ENCODE measurements at places on chromosomes 7 and 10. TPM values are rescaled to one million over a fixed set of nuclear protein-coding genes. Genes with fewer than 3 reads are reported as not detected.

- DNase-seq: no peak
Observed at GRCh38 chr7:119472408-119473038, 800.5 kb upstream of the KCND2 start.

C7orf57 gene
- total RNA-seq: 0.42 TPM

GRCh38 chr10:49615721-49616120 is 1.9 kb downstream of the CHAT start:
- no peak for DNase-seq

- no peak for DNase-seq
Observed at GRCh38 chr7:97697396-97697795, 34.5 kb upstream of the TAC1 start.

GRCh38 chr7:966291-967069 is 8.9 kb downstream of the COX19 start:
- DNase-seq: no peak

DNA sequence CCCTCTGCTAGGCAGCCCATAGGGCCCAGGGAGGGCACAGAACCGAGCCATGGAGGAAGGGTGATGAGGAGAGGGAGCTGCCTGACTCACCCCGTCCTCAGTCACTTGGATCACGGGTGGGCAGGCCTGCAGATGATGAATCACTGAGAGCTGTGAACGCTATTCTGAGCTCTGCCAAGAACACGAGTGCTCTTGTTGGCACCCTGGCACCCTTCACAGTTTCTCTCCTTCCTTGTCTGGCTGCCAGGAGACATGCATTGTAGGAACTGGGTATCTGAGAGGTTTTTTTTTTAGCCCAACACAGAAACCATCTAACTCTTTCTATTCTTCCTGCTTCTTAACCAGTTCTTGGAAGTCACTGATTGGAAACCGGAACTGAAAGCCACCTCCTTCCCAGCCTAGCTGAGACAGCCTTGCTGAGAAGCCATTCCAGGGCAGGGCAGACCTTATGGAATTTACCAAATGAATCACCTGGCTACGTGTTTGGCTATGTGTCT is 82.1 kb downstream of the SLC37A3 start:
- DNase-seq: peak; percentile 78

CALHM1 gene
- total RNA-seq: not detected

- no peak for DNase-seq
Observed at GRCh38 chr7:55475855-55476803, 96.2 kb downstream of the VOPP1 start.

DNA sequence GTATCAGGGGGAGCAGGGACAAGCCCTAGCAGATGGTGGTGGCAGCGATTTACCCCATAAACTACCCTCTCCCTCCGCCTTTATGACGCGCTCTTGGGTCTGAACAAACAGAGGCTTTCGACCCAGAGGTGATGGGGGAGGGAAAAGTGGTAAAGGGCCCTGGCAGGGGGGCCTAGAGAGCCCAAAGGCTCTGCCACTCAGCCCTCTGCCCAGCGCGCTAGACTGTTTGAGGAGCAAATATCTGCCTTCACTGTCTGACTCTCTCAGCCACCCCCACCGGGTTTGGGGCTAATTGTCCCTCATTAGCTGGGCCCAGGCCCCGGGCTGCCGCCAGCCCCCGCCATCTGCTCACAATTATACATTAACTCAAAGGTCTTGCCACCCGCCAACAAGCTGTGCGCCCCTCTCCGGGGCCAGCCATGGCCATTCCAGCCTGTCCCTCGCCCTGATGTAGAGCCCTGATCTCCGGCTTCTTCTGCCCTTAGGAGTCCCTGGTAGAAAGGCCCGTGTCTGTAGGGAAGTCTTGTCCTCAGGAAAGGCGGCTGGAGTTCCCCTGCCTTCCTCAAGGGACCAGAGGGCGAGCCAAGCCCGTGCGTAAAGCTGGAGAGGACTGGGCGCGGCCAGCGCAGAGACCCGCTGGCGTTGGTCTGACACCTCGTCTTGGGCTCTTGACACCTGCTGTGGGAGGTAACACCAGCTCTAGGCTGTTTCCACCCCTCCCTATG is 1.9 kb upstream of the PAX4 start:
- DNase-seq: no peak

- DNase-seq: no peak
Observed at GRCh38 chr10:6255548-6256061, 52.9 kb downstream of the PFKFB3 start.

DNA sequence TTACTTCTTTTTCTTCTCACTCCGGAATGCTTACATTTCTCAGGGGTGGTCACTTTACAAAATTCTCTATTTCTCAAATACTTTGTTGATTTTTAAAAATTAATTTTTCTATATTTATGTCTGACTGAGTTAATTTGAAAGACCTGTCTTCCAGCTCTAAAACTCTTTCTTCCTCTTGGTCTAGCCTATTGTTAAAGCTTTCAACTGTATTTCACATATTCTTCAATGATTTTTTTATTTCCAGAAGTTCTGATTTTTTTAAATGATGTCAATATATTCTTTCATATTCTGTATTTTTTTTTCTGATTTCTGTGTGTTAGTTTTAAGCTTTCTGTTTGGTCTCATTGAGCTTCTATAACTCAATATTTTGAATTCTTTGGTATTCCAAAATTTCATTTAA is 27.3 kb upstream of the AKR1C2 start:
- no peak for DNase-seq

PIK3AP1 gene
- total RNA-seq: 3.3 TPM

DNA sequence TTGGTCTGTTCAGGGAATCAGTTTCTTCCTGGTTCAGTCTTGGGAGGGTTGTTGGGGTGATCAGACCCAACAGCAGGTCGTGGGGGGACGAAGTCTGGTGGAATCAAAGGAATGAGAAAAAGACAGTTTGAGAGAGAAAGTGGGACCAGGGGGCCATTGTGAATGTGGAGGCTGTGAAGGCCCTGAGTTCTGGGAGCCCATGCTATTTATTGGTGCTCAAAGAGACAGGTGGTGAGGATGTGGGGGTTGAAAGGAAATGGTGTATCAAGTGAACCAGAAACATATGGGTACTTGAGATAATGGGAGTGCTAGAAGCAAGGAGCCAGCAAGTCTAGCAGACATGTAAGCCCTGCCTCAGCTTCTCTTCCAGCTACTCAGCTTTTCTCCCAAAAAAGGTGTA is 84.1 kb downstream of the CCSER2 start:
- DNase-seq: no peak

GRCh38 chr7:101861218-101861775 is 43.9 kb downstream of the CUX1 start:
- DNase-seq: no peak

- no peak for DNase-seq
Observed at GRCh38 chr10:88127269-88127668, 263.8 kb downstream of the PTEN start.

DNA sequence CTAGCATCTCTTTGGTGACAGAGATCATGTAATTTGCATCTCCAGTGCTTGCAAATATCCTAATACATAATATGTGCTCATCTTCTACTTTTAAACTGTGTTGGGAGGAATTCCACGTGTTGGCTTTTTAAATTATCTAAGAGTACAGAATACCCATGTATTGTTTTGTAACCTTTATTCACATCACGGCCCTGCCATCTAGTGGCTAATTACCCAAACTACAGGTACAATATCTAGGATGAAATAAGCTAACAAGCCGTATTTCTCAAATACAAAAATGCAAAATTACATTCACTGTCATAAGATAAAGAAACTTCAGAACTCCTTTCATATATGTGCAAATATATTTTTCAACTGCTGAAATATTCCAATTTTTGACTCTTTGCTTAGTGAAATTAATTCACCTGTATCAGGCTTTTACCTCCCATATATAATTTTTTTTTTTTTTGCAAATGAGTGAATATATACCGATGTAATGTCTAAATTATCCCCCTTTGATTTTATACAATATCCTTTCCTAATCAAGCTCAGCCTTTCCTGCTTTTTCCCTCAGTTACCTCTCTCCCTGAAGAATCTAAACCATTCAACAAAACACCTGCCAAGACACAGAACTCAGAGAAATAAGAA is 30.3 kb upstream of the LSM8 start:
- no peak for DNase-seq

GRCh38 chr7:148014541-148014940 is 576.0 kb upstream of the C7orf33 start:
- no peak for DNase-seq

DNA sequence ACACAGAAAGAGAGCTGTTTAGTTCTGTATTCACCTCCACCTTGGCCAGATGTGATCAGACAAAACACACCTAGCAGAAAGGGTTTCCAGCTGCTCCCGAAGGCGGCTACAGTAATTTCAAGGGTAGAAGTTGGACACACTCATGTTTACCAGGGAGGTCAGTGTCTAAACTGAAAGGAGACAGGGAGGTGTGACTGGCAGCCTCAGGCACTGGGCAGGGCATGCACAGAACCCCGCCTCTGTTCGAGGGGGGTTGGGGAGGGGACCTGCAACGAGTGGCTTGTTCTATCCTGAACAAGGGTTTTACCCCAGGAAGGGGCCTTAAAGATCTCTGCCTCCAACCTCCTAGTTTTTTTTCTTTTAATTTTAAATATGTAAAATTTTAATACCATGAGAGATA is 49.6 kb downstream of the BPGM start:
- DNase-seq: no peak

DNA sequence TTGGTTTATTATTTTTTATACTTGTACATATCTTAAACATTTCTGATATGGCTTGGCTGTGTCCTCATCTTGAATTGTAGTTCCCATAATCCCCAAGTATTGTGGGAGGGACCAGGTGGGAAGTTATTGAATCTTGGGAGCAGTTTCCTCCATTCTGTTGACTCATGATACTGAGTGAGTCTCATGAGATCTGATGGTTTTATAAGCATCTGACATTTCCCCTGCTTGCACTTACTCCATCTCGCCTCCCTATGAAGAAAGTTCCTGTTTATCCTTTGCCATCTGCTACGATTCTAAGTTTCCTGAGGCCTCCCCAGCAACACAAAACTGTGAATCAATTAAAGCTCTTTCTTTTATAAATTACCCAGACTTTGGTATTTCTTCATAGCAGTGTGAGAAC is 207.7 kb downstream of the TPK1 start:
- DNase-seq: no peak

DNA sequence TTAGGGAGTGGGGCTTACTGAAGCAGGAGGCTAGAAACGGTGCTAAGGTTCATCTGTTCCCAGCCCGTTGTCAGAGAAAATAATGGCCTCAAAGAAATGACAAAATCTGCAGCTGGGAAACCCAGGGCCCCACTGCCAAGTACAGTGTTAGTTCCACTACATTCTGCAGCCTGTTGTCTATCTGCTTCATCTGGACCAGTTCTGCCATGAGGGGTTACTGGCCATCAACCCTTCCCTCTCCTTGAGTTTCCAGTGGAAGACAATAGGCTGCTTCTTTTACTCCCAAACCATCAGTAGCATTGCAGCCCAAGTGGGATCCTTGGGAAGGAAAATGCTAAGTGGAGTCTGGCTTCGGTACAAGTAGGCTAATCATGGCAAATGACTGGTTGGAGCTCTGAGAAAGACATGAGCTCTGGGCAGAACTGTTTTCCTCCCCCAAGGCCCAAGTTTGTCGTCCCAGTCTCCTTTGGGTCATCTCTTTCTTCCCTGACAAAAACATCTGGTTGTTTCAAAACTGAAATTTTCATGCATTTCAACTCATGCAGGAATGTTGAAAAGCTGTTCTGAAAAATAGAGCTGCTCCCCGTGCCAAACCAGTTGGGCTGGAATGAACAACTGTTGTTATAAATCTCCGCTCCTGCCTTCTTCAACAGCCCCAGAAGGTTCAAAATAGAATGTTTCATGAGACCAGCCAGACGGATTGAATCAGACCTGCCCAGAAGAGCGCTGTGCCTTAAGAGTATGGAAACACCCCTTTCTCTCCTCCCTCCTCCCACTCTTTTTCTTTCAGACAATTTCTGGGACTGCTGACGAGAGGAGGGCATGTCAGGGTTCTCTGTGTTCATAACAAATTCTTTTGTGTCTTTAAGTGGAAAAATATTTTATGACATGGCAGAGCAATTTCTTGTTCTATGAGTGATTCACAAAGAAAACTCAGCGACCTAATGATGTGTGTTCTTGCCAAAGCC is 116.6 kb downstream of the RAB18 start:
- DNase-seq: no peak

PYROXD2 gene
- total RNA-seq: 25.8 TPM

GRCh38 chr7:157320608-157320980 is 16.2 kb upstream of the DNAJB6 start:
- DNase-seq: no peak

- DNase-seq: no peak
Observed at GRCh38 chr10:16120563-16120962, 260.3 kb upstream of the MINDY3 start.

Measured in ureter (tissue), 1 donor.